ENCODE measurements at places on chromosomes 16 and 17.

DNA sequence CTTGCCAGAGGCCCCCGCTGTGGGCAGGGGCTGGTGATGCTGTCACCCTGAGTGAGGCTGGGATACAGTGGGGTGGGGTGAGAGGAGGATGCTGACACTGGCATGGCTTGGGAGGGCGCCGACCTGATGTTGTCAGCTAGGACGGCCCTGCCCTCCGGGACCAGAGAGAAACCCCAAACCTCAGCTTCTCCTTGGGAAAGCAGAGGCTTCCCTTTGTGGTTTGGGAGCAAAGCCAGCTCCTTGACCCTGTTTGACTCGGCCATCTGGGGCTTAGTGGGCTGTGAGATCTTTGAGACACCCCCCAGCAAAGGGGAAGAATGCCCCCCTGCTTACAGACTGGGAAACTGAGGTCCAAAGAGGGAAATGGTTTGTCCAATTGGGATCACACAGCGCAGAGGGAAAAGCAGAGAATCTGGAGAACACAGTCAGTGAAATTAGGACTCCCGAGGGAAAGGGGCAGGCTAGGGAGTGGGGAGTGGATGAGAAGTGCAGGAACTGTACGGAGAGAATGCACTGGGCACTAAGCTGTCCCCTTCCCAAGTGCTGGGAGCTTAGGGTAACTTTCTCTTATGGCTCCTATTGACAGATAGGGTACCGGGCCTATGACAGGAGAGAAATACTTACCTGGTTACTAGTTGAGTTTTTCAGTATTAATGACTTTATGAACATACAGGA, 40.7 kb upstream of the DLX4 start:
- no peak for DNase-seq

- DNase-seq = no peak
Measured at GRCh38 chr17:17718251-17718650, 37.0 kb downstream of the RAI1 start.

DNA sequence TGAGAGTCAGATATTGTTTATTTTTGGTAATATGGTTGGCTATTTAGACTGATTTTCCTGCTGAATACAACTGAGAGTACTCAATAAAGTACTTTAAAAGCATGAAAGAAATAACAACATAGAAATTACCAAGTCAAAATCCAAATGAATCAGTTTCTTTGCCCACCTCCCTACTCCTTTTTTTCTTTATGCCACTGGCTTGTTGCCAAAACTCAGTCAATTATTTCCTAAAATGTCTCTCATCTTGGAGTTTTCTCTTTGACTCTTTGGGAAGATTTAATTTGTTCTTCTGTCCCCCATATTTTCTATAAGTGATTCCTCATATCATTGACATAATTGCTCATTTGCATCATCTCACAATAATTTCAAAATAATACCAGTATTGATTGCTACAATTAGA, 2.6 kb upstream of the OMG start:
- DNase-seq = no peak

- no peak for DNase-seq
Measured at GRCh38 chr17:44910231-44911106, 4.8 kb downstream of the GFAP start.

DNA sequence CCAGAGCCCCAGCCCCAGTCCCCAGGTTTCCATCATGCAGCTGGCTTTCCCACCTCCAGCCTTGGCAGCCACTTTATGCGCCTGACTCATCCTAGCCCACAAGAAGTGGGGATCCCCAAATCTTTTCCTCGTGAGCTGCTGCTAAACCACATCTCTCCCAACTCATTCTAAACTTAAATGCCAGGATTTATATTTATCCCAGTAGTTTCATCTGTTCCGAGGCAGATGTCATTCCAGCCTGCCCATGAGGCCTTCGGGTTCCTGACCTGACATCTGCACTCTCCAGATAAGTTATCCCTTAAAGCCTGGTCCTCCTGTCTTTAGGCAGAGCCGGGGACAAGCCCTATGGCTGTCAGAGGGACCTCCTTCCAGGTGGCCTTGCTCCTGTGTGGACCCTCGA, 16.6 kb downstream of the PLXDC1 start:
- no peak for DNase-seq

- DNase-seq = no peak
Measured at GRCh38 chr17:40916366-40916765, 21.1 kb downstream of the KRT23 start.

GRCh38 chr16:64910356-64910755, 211.5 kb downstream of the CDH11 start:
- no peak for DNase-seq

DNA sequence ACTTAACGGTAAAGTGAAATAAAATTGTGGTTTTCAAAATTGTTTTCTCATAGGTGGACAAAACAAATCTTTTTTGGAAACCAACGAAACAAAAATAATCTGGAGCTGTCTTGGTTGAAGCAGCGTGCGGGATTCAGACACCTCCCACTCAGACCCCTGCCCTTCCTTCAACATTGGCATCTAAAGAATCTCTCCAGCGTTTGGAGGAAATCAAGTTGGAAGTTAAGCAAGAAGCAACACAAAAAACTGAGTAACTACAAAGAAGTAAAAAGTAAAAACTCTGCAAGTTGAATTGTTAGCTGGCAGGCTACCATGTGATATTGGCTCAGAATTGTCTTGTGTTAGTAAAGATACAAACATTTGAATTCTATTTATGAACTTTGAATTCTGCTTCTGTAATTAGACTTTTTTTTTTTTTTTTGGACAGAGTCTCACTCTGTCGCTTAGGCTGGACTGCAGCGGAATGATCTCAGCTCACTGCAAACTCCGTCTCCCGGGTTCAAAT, 361.0 kb upstream of the PMFBP1 start:
- DNase-seq = no peak

GRCh38 chr17:64187093-64187895, 57.4 kb upstream of the ERN1 start:
- no peak for DNase-seq

DNA sequence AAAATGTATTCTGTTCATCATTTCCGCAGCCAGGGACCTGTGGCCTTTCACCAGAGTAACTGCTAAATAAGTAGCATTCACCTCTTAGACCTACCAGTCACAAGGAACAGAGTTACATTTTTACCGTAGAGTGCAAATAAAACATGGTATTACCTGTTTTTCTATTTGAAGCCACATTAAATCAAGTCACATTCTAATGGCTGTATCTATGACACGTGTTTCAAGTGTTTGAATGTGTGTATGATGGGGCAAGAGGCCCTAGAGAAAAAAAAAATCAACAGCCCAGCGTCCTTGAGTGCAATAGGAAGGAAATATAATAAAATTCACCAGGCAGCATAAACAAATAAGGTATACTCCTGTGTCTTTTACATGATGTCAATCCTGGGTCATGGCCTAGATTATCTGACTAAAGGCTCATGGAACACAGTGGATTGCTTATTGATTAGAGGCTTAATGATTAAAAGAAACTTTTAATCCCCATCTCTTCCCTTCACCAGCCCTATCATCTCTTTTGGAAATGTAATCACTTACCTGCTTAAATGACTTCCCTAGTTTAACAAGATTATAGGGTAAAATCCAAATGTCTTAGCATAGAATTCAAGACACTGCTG, 168.7 kb upstream of the CDH5 start:
- DNase-seq = no peak

- no peak for DNase-seq
Measured at GRCh38 chr17:38421871-38422827, 6.1 kb upstream of the ARHGAP23 start.
